Panc1 (cell line): ENCODE measurements at places on chromosomes 6 and 20.

DNA sequence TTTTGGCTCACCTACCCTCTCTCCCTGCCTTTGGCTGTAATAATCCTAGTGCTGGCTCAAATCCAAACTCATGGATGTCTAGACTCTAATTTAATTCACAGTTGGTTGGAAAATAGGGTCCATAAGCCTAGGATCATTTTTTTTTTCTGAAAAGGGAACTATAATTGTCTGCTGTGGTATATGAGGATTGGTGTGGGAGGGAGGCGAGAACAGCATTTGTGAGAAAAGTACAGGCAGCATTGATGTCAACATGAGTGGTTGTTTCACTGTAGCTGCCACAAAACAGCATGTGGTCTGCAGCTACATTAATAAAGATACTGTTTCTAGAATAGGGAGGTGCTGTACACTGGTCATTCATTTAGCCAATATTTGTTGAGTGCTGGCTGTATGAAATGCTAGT, 18.6 kb upstream of the POLR1H start:
- DNase-seq = no peak

DNA sequence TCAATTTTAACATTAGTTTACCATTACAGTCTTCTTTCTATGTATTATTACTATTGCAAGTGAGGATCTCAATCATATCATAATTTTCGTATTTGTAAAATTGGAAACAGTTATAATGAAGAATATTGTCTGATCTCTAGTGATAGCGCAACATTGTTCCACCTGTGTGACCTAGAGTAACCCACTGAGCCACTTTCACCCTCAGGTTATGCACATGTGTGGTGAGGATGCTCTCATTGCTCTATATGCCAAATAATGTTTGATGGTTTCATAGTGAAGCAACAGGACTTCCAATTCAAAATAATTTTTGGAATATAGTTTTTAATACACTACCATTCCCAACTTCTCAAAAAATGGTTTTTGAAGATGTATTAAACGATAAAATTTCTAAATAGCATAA, 603.1 kb upstream of the MAN1A1 start:
- no peak for DNase-seq

DNA sequence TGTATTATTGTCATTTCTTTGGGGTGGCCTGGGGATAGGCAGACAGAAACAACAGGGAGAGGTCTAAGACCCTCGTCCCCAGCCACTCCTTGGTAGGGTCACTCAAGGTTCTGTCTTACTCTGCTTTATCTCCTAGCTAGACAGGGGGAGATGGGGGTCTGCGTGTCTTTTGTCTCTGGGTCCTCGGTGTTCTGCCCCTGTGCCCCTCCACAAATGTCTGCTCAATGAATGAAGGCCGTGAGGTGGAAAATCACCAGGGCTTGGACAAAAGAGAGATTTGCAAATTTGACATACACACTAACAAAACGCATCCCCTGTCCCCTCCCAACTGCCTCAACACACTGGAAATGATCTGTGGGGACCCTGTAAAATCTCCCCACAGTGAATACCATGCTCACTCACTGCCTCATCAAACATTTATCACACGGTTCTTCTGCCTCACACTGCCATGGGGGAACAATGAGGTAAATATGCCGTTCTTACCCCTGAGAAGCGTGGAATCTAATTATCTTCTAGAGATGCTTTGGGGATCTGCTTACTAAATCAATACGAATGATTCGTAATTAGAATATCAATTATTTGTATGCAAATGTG, 13.2 kb upstream of the VAPB start:
- DNase-seq = no peak

GRCh38 chr20:34629342-34629741, 47.5 kb downstream of the PIGU start:
- DNase-seq = no peak

GRCh38 chr6:70073637-70074036, 207.3 kb downstream of the COL19A1 start:
- no peak for DNase-seq

DNA sequence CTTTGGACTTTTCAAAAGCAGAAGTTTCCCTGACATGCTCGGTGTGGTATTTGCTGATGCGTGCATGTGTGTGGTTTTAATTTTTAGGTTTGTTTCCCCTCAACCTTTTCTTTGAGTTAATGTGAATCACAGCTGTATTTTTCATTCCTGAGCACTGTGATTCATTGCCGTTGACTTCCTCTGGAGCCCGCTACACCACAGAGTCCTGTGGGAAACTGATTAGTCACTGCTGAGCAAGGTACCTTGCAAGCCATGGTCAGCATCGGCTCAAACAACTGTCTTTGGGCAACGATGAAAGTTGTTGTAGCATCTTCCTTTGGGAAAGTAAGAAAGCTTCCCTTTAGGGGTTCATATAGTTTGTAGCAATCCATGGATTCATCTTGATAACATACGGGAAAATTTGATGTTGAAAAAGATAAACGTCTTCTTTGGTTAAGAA, 57.5 kb downstream of the RIN2 start:
- DNase-seq = peak; percentile 93

DNA sequence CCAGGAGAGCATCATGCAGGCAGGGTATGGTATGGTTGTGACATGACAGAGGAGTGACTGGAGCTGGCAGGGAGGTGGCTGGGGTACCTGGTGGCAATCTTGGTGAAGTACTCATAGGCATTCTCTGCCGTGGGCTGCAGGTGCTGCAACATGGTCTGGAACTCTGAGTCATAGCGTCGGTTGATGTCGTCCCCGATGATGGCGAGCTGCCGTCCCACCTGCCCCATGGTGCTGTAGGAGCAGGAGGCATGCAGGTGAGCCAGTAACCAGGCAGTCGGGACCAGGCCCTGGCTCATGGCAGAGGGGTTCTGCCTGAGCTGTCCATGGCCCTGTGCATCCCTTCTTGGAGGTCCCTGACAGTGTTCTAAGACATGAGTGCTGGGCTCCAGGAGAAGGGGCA, 4.9 kb downstream of the BAK1 start:
- no peak for DNase-seq

GRCh38 chr6:118188561-118188960, 281.5 kb downstream of the SLC35F1 start:
- DNase-seq = no peak

DNA sequence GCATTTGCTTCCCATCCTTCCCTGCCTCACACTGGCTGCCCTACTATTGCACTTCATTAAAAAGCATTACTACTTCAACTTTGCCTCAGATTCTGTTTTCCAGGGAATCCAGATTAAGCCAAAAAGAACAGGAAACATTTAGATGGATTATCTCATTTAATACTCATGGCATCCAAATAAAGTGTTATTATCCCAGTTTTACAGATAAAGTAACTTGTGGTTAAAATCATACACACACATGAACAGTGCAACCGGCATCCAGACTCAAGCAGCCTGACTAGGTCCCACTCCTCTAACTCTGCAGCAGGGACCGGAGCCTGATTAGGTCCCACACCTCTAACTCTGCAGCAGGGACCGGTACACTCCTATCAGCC, 72.3 kb downstream of the GPR6 start:
- DNase-seq = no peak

GRCh38 chr6:170211404-170212025, 79.4 kb downstream of the DLL1 start:
- no peak for DNase-seq

GRCh38 chr20:52974179-52974594, 2.0 kb downstream of the TSHZ2 start:
- DNase-seq = no peak

DNA sequence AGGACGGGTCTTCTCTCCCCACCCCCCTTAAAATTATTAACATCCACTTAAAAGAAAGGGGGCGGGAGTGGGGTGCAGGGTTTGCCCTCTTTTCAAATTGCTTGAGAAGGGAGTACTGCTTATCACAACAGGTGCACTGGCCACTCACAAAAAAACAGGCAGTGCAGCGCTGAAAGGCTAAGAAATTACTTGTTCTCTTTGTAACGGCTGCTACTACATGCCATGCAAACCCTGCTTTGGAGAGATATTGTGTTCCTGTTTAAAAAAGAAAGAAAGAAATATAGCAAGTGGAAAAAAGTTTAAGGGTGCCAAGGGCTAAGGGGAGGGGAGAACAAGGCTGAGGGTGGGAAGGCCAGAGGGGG, 312.7 kb upstream of the JARID2 start:
- DNase-seq = no peak

GRCh38 chr6:93789532-93789931, 370.2 kb upstream of the EPHA7 start:
- no peak for DNase-seq

DNA sequence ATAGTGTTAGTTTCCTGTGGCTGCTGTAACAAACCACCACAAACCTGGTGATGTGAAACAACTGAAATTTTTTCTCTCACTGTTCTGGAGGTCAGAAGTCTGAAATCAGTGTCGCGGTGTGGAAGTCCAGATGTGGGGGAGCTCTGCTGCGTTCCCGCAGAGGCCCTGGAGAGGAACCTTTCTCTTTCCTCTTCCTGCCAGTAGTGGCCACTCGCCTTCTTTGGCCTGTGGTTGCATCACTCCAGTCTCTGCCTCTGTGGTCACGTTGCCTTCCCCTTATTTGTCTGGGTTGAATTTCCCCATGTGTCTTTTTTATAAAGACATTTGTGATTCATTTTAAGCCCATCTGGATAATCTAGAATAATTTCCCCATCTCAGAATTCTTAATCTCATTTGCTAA, 295.5 kb upstream of the FLRT3 start:
- DNase-seq = no peak

- no peak for DNase-seq
Observed at GRCh38 chr6:12379181-12379580, 89.0 kb downstream of the EDN1 start.

GRCh38 chr20:5780846-5781217, 30.6 kb downstream of the SHLD1 start:
- DNase-seq = no peak

DNA sequence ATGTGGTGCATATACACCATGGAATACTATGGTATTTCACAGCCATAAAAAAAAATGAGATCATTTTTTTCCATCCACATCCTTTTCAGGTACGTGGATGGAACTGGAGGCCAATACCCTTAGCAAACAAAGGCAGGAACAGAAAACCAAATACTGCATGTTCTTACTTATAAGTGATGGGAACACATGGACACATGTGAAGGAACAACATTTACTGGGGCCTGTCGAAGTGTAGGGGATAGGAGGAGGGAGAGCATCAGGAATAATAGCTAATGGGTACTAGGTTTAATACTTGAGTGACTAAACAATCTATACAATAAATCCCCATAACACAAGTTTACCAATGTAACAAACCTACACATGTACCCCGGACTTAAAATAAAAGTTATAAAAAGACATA, 30.5 kb downstream of the CCN2 start:
- DNase-seq = no peak

DNA sequence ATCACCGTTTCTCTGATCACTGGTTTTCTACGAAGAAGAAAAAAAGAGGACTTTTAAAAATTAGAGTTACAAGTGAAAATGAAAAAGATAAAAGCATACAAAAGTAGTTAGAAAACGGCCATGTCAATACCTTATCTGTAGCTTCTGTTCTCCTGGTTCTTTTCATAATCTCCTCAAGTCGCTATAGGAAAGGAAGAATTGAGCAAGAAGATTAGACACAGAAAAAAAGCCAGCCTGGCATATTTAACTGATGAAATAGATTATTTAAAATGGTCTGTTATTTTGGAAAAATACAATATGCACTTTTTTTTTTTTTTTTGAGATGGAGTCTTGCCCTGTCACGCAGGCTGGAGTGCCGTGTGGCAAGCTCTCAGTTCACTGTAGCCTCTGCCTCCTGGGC, 70.2 kb upstream of the BCLAF1 start:
- DNase-seq = no peak

GRCh38 chr20:53621482-53622246, 28.0 kb upstream of the ZNF217 start:
- DNase-seq = peak; percentile 92

- DNase-seq = no peak
Observed at GRCh38 chr6:167470101-167470835, 145.4 kb downstream of the TTLL2 start.

- no peak for DNase-seq
Observed at GRCh38 chr6:41547799-41548097, 1.6 kb downstream of the FOXP4 start.

DNA sequence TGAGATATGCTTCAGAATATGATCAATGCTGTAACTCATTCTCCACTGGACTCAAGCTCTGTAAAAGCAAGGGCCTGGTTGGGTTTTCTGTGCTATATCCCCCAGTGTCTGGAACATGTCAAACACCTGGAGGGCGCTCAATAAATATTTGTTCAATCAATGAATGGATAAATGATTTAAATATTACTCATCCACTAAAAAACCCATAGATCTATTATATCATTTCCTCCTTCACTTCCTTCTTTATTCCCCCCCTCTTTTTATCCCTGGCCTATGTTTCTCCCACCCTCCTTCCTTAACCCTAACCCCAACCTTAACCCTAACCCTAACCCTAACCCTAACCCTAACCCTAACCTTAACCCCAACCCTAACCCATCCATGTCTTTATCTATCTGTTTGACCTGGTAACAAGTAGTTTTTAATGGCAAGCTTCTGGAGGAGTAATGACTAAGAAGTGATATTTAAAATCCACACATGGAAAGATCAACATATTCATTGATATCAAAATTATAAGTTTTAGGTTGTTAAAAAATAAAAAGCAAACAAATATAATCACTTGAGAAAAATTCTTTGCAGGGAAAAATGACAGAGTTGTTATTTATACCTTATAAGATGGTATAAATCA, 103.8 kb upstream of the GLP1R start:
- no peak for DNase-seq

DNA sequence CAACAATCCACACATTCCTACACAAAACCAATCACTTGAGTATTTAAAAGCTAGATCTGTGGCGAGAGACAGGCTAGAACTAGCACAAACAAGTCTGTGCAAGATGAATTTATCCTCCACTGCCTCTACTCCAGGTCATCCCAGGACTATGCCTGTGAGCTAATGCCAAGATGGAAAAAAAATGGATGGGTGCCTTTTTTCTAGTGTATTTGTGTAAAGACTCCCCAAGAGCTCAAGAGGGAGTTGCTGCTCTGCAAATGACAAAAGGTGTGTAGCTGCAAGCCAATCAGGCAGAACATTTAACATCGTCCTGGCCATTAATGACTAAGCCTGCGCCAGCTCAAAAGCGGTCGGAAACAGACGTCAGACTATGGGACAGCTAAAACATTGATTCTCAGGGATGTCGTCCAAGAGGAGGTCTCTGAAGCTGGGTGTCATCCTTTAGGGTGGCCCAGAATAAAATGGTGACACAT, 21.9 kb downstream of the ATXN1 start:
- no peak for DNase-seq

DNA sequence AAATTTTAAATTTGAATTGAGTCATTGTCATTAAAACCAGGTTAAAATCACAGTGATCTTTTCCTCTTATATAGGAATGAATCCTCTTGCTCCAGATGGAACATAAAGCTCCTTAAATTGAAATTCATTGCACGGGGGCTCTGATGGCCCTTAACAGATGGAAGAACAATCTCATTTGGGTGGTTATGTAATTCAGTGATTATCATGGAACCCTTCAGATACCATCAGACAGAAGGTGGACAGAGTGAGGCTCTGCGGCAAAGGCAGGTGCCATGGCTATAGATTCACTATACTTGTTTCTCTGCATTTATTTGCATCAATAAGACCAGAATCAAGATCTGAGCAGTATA, 17.8 kb upstream of the RNF182 start:
- DNase-seq = no peak
